ENCODE measurements at places on chromosomes 12 and 14. TPM values are rescaled to one million over a fixed set of nuclear protein-coding genes. Genes with fewer than 3 reads are reported as not detected.

DNA sequence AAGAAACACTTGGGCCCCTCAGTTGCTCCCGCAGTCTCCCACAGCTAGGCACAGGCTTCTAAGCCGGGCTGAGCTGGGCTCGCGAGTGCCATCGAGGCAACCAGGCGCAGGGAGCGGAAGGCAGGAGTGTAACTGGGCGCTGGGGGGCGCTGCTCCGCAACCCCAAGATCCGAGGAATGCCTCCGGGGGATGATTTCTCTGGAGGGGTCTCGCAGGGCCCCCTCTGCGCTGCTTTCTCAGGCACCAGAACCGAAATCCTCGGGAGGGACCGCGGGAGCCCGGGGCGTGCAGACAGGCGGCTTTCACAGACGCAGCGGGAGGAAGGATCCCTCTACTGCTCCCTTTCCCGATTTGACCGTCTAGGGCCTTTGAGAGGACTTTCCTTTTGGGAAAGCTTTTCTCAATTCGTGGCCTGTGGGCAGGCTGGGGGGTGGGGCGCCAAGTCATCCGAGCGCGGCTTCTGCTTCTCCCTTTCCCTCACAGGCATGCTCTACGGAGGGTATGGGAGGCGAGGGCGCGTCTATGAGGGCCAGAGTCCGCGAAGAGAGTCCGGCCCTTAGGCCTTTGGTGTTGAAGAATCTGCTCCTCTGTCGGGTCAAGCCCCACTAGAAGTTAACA, 4.3 kb upstream of the NKX2-1 start:
- peak; percentile 87 for DNase-seq

DNA sequence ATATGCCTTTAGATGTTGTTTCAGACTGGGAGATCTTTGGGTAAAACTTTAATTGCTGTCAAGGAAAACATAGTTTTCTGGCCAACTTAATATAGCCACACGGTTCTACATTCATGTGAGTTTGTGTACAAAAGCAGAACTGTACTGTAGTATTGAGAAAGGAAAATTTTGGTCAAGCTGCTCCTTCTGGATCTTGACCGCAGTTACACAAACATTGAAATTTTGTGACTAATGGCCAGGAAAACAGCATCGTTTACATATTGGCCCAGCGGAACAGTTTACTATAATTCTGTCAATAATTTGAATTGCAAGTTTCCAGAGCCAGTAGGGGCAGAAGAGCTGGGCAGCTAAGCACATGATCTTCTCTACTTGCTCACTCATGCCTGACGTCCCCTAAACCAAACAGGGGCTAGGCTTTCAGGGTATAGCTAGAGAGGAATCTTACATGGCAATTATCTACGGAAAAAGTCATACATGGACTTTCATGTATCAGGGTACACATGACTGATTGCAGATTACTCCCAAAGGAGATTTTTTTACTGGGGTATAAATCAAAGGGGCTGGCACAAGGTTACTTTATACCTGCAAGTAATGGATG, 11.4 kb upstream of the ART4 start:
- DNase-seq: no peak

GRCh38 chr14:28770061-28770460, 3.5 kb downstream of the FOXG1 start:
- DNase-seq: no peak

GRCh38 chr12:8455727-8456360, at the start of gene CLEC6A:
Gene CLEC6A, plus strand, starts transcription at chr12:8455962. Its CDS starts 150 bp downstream, at chr12:8456112.
- no peak for DNase-seq

GRCh38 chr14:76375947-76376404, at the start of gene ESRRB:
Gene ESRRB, plus strand, starts transcription at chr14:76376137. Its CDS starts 265 bp downstream, at chr14:76376402.
- peak; percentile 84 for DNase-seq

- no peak for DNase-seq
These were observed 8.0 kb upstream of the ACTN1 start for GRCh38 chr14:68986926-68987652.

GRCh38 chr12:56996793-56997545, 9.4 kb downstream of the ZBTB39 start:
- DNase-seq: no peak

The ASPG gene
- total RNA-seq: 1.4 TPM
